ENCODE measurements at places on chromosomes 4 and X. TPM values are rescaled to one million over a fixed set of nuclear protein-coding genes. Genes with fewer than 3 reads are reported as not detected.

- H3K27me3 ChIP-seq: no peaks in the 10 kb centered on the region
- no peak overlapping the region for H3K27ac ChIP-seq
- H3K36me3 ChIP-seq: no peaks in the 10 kb centered on the region
- H3K4me1 ChIP-seq: no peaks in the 10 kb centered on the region
Observed at GRCh38 chr4:98245226-98245625, 16.0 kb upstream of the RAP1GDS1 start.

- H3K27ac ChIP-seq: no peak overlapping the region
- no peaks in the 10 kb centered on the region for H3K4me1 ChIP-seq
- no peak overlapping the region for H3K4me3 ChIP-seq
- H3K27me3 ChIP-seq: no peaks in the 10 kb centered on the region
- no peaks in the 10 kb centered on the region for H3K36me3 ChIP-seq
- DNase-seq: no peak
Observed at GRCh38 chr4:89161841-89162240, 50.5 kb downstream of the TIGD2 start.

DNA sequence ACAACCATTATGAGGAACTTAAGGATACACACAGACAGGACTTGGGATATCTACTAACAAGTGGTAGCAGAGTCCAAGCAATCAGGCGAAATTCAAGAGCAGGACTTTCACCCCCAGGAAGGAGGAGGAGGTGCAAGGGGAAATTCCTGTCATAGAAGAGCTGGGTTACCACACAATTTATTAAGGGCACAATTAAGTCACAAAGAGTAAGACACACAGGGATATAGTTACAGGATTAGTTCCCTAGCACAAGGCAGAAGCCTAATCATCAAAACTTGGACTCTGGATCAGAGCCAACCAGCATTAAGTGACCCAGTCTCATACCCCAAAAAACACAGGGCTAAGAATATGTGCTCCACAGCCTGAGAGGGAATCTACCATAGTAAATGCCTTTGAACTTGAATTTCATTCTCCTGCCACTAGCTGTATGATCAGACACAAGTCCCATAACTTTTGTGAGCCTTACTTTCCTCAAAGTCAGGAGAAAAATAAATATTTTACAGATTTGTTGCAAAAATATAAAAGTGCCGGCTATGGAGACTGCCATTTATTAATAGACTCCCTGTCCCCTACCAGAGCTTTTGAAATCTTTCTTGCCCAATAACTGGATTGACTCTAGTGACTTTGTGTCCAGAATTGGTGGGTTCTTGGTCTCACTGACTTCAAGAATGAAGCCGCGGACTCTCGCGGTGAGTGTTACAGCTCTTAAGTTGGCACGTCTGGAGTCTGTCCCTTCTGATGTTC lies 87.0 kb downstream of the SYNPO2 start:
- H3K4me3 ChIP-seq: no peak overlapping the region
- H3K36me3 ChIP-seq: no peaks in the 10 kb centered on the region
- H3K4me1 ChIP-seq: no peaks in the 10 kb centered on the region
- H3K27ac ChIP-seq: no peak overlapping the region
- no peaks in the 10 kb centered on the region for H3K27me3 ChIP-seq
- DNase-seq: no peak

The PNCK gene
- 2.8 TPM for total RNA-seq

The GJB1 gene
- 95.4 TPM for total RNA-seq
